NCI-H774 (cell line): ENCODE measurements at places on chromosomes 11 and 22.

DNA sequence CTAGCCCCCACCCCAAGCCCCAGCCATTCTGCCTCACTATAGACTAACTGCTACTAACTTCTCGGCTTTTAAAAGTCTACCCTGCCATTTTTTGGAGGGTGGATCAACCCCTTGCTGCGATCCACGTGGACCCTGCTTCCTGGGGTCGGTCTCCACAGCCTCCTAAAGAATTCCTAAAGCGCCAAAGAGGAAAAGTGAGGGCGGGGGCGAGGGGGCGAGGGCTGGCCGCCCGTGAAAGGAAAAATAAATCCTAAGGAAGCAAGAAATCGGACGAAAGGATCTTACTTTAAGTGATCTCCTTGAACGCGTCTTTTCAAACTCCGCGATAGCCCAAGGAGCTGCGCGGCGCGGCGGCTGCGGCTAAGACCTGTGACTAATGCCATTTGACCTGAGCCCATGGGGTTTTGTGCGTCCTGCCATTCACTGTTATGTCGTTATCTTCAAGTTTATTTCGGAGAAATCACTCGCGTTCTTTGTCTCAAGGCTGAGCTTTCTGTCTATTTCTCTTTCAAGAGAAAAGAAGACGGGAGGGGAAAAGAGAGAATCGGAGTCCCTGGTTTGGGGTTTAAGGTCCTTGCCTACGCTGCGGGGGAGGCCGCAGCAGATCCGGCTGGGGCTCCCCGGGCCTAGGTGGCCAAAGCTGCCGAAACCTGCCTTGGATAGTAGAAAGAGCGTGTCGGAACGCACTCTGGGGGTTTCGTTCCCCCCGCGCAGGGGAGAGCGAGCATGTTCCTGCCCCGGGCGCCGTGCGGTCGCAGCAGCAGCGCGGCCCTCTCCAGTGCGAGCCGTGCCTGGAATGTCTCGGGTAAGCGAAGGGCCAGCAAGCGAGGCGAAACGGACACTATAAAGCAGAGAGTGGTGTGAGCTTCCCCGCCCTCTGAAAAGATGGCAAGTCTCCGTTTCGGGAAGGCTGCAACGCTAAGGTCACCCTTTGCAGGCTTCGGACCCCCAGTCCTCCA, 2.8 kb upstream of the DBX1 start:
- DNase-seq, result no peak

- no peak for DNase-seq
These were observed 220.5 kb upstream of the B3GAT1 start for GRCh38 chr11:134632347-134633119.

- no peak for DNase-seq
These were observed 809 bp downstream of the PDE2A start for GRCh38 chr11:72673284-72673942.

- no peak for DNase-seq
These were observed 2.2 kb downstream of the BCR start for GRCh38 chr22:23182309-23183060.

- DNase-seq, result no peak
These were observed 105.6 kb downstream of the ATXN10 start for GRCh38 chr22:45777046-45777851.

- no peak for DNase-seq
These were observed 1.3 kb upstream of the UBE4A start for GRCh38 chr11:118358071-118358470.

DNA sequence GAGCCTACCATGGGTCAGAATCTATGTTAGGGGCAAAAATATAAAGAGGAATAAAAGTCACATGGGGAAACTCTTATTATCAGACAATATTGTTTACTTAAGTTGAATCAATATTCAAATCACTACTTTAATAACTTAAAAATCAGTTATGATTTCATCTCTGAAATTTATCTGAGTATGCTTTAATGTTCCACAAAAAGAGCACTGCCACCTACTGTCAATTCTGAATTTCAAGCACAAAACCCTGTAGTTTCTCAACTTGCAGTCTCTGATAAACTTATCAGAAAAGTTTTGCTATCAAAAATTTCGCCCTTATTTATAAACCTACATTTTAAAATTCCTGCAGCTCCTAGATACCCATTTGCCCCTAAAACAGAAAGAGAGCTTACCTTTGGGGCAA, 47.3 kb downstream of the RDX start:
- no peak for DNase-seq

GRCh38 chr11:9462806-9463537, 2.2 kb downstream of the ZNF143 start:
- no peak for DNase-seq

- no peak for DNase-seq
These were observed 56.5 kb upstream of the NAV2 start for GRCh38 chr11:19656140-19656541.

DNA sequence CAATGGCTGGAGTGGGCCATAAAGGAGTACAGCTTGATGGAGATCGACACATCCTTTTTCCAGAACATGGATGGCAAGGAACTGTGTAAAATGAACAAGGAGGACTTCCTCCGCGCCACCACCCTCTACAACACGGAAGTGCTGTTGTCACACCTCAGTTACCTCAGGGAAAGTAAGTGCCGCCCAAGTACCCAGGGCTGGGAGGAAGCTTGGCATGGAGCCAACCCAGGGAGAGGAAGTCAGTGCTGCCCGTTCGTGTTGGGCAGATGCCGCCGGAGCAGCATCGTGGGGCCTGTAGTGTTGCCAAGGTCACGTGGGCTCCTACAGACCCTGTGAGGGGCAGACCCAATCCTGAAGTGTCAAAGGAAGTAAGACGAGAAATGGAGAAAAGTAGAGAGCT, 78.9 kb downstream of the FLI1 start:
- DNase-seq, result no peak

GRCh38 chr22:27218012-27218920, 560.9 kb downstream of the MIAT start:
- no peak for DNase-seq

- no peak for DNase-seq
These were observed 26.0 kb downstream of the OSBPL5 start for GRCh38 chr11:3139086-3139440.

GRCh38 chr11:63765688-63766241, 2.8 kb downstream of the ZFTA start:
- no peak for DNase-seq

DNA sequence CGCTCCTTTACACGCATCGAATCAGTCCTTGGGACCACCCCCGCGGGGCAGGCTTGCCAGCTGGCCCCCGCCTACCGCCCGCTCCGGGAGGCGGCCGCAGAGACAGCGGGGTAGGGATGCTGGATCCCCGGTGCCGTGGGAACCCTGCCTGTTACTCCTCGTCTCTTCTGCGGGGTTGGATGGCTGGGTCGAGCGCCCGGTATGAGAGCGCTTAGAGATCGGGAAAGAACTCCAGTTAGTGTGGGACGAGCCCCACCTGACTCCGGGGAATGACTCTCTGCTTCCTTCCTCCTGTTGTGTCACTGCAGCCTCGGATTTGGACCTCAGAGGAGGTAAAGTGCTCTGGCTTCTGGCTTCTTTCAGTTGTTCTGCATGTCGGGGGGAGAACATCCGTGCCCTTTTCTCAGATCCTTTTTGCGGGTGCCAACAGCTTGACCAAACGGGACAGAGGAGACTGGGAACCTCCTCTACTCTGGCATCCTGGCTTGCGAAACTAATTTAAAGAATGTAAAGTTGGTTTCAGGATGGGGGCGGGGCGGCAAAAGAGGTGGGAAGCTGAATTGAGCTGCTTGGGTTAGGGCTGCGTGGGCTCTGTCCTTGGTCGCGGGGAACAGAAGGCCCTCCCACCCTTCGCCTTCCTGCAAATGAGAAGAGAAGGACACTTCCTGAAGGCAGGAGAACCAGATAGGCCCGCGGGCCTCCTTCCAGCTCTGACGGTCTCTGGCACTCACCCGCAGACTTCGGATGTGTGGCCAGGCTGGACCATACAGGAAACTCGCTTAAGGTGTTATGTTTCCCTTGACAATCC, 938 bp downstream of the LAYN start:
- DNase-seq, result no peak

GRCh38 chr11:120996973-120997372, 26.9 kb upstream of the TBCEL start:
- no peak for DNase-seq

DNA sequence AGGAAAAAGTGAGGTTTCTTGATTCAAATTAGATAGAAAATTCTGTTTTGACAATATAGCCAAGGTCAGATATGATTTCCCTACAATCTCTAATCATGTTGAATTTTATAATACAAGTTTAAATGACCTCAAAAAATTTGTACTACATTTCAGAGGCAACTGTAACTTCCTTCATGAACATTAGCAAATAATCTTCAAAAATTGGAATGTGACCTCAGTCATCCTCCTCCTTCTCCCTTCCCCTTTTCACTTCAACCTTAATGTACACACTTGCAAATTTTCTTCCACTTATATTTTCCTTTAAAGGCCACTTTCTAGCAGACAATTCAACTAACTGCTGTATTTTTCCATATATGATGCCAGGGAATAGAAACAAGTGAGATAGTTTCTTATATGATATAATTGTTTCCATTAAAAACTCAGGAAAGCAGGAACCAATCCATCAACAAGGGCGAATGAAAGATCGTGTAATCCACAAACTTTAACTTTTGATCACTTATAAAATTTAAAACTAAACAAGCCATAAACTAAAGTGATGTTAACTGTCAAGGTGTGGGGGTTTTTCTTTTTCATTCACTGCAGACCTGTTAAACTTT, 60.3 kb downstream of the MAML2 start:
- no peak for DNase-seq

DNA sequence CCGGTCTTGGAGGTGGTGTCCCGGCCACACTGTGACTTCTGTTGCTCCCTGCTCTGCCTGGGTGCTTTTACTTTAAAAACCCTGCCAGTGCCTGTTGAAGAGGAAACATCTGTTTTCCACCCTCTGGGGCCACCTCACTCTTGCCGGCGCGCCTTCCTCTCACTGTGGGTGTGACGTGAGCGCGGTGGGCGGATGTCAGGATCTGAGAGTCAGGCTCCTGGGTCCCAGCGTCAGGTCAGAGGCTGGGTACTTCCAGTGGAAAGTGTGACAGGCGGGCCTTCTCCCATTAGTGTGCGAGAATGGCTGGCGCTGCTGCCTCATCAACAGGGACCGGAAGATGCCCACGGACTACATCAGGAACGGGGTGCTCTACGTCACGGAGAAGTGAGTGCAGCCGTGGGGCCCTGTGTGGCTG, 54.2 kb downstream of the GRAMD4 start:
- no peak for DNase-seq

DNA sequence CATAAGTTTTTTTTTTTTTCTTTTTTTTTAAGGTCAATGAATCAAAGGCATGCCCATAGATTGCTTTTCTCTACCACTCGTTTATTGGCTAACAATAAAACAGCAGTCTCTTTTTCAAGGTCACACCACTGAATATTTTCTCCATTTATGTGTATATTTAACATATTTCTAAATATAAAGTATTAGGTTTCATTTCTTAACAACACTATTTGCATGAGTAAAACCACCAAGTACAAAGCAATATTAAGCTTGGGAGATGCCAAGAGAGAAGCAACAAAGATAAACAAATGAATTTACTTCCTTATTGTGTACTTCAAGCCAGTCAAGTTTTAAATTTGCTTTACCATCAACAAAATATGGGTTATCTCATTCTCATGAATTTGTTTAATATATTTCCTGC, 708.9 kb upstream of the CCDC179 start:
- no peak for DNase-seq
